Activated T-cell treated with anti-CD3 and anti-CD28 coated beads for 1 hour (primary cell): ENCODE measurements at places on chromosomes 12 and 14.

DNA sequence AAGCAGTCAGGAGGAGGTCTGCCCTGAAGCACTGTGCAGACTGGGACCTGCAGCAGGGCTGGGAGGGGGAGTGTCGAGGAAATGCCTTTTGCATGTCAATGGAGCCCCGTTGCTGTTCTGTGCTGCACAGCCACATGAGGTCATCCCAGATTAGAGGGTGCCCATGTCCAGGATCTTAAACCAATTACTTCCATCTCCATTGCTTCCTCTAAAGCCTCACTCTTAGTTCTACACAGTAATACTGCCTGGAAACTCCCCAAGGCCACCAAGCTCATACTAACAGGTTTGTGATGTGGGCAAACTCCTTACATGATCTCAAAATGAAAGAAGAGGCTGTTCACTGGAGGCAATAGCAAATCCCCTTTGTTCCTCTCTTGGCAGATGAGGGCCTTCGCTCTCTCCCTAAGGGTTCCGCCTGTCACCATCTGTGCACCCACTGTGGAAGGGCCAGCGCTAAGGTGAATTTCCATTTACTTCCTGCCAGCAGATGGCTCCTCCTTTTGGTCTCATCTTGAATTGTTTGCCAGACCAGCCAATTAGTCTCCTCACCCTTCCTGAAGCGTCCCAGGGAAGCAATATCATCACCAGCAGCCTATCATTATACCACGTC, 35.4 kb upstream of the LTA4H start:
- no peak for DNase-seq

- no peak for DNase-seq
These were observed 275.2 kb upstream of the GARIN6 start for GRCh38 chr12:99372257-99372920.

- no peak for DNase-seq
These were observed 187.7 kb downstream of the SSPN start for GRCh38 chr12:26383041-26383440.

GRCh38 chr14:71487941-71488340, 444.3 kb upstream of the RGS6 start:
- DNase-seq, result no peak

GRCh38 chr12:68287106-68287505, 33.7 kb upstream of the IL22 start:
- DNase-seq, result no peak

DNA sequence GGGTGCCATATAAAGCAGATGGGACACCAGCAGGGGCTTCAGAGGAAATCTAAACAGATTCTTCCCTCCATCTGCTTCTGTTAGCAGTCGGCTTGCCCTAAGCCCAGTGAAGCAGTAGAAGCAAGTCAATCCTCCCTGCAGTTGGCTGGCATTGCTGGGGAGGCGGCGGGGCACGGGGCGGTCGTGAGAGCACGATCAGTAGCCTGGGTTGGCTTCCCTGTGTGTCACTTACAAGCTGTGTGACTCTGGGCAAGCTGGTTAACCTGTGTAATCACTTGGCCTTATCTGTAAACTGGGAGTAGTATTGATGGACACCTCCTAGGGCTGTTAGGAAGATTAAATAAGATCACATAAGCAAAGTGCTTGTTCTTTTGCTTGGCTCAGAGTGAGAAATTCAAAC, 19.4 kb downstream of the MYRFL start:
- DNase-seq, result no peak

GRCh38 chr14:79781882-79782281, 429.4 kb downstream of the DIO2 start:
- DNase-seq, result no peak

DNA sequence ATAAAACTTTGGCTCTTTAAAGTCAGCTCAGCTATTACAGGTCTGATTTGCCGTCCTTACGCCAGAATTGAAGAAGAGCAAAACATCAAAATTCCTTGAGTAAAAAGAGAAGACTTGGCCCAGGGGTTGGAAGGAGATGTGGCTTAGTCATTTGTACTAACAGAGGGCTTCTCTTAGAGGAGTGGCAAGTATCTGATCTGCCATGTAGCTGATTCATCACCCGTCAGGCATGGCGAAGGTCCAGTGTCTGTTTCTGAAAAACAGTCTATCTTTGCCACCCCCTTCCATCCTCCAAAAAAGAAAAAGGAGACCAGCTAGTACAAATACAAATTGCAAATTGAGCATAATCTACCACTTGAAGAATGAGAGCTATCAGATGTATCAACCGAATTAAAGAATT, 91.9 kb downstream of the RAD52 start:
- no peak for DNase-seq

GRCh38 chr14:56331592-56332216, 213.5 kb downstream of the PELI2 start:
- no peak for DNase-seq

DNA sequence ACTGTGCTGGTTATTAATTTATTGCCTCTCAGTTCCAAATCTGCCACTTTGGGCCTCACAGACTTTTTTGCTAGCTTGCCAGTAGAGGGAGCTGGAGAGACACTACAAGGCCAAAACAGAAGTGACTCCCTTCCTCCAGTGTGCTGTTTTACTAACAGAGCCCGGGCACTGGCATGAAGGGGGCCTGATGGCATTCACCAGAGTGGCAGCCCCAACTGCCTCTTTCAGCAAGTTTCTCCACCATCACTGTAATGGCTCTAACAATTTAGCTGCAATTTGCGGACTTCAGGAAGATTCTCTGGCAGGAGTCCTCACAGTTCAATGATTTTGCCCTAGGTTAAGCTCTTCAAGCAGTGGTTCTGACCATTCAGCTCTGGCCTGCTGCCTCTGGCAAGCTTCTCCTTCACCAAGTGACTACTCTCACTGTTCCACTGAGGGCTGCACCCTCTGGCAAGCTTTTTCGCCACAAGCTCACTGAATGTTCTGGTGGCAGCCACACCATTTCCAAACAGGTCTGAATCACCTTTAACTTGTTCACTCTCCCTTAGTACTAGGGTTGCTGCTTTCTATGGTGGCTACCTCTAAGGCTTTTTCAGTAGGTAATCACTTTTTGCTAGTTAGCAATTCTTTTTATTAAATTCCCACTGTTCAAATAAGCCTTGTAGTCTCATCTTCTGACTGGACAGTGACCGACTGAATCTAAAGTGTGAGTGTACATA, 104.9 kb downstream of the ZC3H14 start:
- peak; percentile 8 for DNase-seq

- DNase-seq, result no peak
These were observed 4.0 kb downstream of the ACVRL1 start for GRCh38 chr12:51911307-51911706.

- no peak for DNase-seq
These were observed 21.5 kb upstream of the SOCS2 start for GRCh38 chr12:93550748-93551611.

GRCh38 chr12:109609342-109609741, 35.7 kb downstream of the MVK start:
- DNase-seq, result no peak

GRCh38 chr12:4849795-4850345, 59.8 kb upstream of the KCNA1 start:
- no peak for DNase-seq

DNA sequence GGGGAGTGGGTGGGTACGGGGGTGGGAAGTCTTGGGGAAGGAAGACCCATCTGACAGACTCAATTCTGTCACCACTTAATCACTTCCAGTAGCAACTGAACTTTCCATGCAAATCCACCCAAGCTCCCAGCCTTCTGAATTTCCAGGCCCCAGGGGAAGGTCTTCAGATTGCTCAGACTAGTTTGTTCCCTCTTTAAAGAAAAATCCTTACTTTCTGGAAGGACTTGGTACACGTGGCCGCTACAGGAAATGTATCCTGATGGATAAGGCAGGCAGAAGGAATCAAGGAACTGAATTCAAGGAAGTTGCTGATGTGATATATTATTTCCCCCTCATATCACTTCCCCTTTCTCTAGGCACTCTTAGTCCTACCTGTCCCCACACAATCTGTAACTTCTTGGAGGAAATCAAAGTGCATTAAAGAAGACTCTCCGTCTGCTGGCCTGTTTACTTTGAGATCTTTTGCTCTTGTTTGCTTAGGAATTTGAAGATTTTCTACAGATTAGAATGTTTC, 6.4 kb downstream of the NFKBIA start:
- DNase-seq, result no peak

GRCh38 chr14:50479041-50479440, 53.3 kb downstream of the MAP4K5 start:
- DNase-seq, result no peak

DNA sequence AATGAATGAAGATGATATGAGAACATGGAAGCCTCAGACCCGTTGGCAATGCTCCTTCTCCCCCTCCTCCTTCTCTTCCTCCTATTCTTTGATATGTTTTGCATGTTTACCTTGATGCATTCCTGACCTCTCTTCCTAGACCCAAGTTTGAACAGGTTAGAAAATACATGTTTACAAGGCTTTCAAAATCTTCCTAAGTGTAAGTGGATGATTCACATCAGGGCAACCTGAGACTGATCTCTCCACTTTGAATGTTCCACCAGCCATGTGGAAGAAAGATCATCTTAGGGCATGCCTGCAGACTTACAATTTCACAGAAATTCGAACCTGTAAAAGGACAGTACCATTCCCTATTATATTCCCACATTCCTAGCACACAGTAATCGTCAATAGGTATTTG, 18.0 kb upstream of the LDHB start:
- no peak for DNase-seq

DNA sequence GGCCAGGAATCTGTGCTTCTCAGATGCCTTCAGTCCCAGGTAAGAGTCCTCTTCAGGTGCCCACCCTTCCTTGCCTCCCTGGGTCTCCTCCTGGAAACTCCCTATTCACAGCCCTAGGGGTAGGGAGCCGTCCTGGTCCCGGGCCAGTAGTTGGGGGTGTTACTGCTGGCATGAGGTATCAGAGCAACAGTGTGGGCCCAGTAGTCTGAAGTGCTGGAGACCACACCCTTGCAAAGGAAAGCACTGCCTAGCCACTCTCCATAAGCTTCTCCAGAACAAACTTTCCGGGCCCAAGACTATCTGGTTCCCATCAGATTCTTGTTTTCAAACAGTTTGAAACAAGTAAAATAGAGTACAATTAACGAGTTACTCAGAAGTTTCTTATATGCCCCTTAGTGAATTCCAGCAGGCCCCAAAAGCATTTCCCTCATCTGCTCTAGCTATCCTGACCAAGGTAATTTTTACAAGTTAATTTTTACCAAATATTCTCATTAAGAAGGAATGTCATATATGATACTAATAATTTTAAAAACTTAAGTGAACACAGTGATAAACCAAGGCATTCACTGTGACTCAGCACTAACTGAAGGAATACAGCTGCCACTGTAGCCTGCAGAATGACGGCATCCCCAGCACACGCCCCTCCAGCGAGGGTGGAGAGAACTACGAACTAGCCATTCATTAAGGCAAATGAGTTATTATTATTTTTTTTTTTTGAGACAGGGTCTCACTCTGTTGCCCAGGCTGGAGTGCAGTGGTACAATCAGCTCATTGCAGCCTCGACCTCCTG, 49.4 kb downstream of the MOK start:
- DNase-seq, result no peak
